ENCODE measurements at places on chromosomes 2 and 18.

- no peak for DNase-seq
Observed at GRCh38 chr2:107358362-107358761, 468.3 kb upstream of the RGPD4 start.

DNA sequence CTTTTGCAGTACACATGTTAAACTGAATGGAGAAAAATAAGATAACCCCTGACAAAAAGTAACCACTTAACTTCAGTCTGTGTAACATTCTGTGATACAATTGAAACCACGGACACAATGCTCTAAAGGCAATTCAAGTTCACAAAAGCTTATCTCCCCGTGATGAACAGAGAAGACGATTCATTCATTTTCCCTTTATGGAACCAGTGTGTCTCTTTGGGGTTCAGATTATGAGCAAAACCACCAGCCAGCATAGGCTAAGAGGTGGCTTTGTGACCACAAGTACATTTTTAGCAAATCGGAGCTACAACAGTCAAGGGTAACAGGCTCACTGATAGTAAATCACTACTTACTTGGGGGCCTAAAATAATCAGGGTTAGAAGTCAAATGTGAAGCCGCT, 120.6 kb upstream of the SMAD7 start:
- DNase-seq, result no peak

- no peak for DNase-seq
Observed at GRCh38 chr2:19801367-19802080, 100.3 kb downstream of the TTC32 start.

DNA sequence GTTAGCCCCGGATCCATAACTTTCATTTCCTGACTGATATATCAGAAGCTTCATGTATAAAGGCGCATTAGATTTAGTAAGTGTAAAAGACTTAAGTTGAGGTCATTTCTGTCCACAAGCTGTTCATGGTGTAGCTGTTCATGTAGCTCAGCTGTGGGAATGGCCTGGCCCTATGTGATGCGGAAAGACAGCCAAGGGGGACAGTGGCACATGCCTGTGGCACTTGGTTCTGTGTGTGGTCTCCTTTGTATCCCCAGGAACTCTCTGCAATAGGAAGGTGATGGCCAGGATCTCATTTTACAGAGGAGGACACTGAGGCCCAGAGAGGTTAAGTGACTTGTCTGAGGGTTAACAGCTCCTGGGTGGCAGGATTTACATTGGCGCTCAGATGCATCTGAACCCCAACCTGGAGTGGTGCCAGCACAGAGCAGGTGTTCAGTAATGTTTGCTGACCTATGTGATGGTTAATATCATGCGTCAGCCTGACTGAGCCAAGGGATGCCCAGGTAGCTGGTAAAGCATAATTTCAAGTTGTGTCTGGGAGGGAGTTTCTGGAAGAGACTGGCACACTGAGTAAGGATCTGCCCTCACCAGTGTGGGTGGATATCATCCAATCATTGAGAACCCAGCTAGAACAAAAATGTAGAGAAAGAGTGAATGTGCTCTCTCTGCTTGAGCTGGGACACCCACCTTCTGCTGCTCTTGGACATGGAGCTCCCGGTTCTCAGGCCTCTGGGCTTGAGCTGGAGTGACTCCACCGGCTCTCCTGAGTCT, 25.4 kb downstream of the HPCAL1 start:
- DNase-seq, result no peak

DNA sequence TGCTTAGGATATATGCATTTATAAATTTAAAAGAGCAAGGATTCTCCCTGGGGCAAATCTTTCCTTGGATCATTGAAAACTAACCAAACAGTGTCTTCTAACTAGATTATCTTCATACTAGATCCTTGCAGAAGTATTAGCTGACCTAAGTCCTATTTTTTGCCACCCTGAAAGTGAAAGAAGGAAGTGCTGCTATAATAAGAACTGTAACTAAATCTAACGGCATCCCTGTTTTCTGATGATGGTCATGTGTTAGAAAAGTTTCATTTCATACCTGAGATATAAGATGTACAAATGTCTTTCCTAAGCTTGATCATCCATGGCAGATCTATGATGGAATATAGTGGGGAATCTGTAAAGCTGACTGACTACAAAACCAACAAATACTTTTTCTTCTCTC, 102.7 kb downstream of the MAP2 start:
- no peak for DNase-seq

GRCh38 chr2:222470802-222471468, 46.6 kb downstream of the SGPP2 start:
- DNase-seq, result no peak

DNA sequence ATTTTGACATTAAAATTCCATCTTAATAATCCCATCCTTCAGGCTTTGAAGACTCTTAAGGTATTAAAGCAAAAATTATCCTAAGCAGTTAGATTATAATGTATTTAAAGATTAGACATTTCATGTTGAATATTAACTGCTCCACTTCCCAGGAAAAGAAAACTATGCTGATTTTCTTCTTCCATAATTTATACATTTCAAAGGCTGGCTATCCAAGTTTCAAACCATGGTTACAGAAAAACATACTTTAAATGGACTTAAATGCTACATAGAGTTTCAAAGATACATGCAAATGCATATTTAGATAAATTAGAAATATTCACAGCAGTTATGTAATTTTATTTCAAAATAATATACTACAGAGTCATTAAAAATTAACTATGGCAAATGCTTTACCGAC, 1505.6 kb upstream of the ZEB2 start:
- DNase-seq, result no peak

- no peak for DNase-seq
Observed at GRCh38 chr2:57669570-57669969, 377.0 kb upstream of the VRK2 start.

GRCh38 chr18:59012815-59013705, 126.6 kb upstream of the SEC11C start:
- DNase-seq, result no peak

DNA sequence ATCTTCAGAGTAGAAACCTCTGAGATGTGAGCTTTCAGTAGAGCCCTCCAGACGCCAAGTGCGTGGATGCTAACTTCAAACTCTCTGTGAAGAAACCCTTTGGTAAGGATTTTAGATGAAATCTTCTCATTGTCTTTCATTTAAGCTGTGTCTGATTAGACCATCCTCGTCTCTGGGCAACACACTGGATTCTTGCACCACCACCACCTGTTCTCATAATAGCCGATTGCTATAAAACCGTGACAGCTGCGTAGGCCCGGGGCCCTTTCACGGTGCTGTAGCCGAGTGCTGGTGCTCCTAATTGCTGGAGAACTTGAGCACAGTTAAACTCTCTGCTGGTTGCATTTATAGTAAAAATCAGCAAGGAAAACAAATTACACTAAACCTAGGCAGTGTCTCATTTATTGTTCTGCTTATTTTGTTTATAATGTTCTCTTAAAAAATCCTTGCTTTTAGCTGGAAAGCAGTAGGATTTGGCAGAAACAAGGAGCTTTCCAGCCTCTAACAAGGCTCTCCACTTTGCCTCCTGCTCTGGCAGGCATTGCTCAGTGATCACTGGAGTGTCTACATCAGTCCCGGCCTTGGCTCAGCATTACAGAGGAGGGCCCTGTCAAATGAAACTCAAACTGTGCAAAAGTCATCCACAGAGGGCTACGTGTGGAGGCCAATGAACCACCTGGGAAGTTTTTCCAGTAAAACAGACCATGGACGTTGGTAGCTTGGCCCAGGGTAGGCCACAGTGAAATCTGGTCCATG, 40.9 kb upstream of the MBP start:
- no peak for DNase-seq

- DNase-seq, result no peak
Observed at GRCh38 chr2:38654528-38655381, 11.2 kb upstream of the GALM start.

GRCh38 chr2:195338856-195339255, 318.2 kb upstream of the SLC39A10 start:
- DNase-seq, result no peak

- no peak for DNase-seq
Observed at GRCh38 chr2:230505162-230505561, 89.2 kb downstream of the SP100 start.

GRCh38 chr18:42752916-42753315, 362.6 kb downstream of the RIT2 start:
- DNase-seq, result no peak

GRCh38 chr2:182866095-182866460, 359 bp downstream of the FRZB start:
- no peak for DNase-seq

DNA sequence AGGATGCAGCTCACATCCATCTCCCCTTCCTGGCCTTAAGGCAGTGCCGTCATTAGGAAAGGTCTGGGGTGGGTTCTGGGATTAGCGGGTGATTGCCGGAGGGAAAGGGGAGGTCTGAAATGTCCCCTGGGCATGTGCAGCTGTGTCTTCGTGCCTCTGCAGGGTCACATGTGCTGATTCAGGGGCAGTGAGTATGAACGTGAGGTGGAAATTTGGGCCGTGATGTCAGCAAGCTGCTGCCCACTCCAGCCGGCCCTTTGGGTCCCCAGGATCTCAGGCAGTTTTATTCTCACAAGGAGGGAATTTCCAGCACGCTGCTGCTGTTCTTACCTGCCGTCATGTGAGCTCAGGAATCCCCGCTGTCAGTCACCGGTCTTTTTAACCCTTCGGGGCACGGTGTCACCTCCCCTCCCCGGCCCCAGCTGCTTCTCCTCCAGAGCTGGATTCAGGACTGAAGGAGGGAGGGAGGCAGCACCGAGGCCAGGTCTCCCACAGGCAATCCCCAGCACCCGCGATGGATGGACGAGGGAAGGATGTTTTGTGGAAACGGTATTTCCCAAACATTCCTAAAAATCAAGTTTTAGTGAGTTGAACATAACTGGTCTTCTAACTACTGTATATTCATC, 23.5 kb downstream of the GPR35 start:
- no peak for DNase-seq

DNA sequence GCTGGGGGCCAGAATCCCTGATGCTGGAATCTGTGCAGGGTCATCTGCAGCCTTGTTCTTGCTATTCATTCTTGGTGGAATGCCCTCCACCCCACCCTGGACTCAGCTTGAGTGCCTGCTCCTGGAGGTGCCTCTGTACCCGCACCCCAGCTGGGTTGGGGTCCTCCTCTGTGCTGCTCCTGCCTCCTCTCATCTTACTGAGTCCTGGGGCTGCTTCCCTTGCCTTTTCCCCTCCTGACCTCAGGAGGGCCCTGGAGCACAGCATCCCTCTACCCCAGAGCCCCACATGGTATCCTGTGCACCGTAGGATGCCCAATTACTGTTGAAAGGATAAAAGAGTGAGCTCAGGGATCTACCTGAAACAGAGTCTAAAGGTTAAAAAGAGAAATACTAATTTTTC, 81.6 kb downstream of the CIB4 start:
- DNase-seq, result no peak

GRCh38 chr2:46381263-46381849, 84.1 kb downstream of the EPAS1 start:
- no peak for DNase-seq

DNA sequence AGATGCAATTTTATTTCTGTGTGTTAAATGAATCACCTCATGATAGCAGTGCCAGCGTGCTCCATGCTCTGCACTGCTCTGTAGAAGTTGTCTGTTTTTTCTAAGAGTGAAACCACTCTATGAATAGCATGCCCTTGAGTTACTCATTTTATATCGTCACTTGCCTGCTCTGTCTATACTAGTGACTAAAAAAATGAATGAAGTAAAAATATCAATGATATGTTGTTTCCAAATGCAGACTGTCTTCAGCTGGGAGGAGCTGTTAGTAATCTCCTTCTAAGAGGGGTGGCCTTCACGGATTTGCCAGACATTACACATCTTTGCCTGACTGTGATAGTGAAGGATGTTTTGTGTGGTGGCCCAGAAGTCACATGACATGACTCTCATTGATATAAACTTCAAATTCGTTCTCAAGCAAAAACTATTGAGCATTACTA, 852.1 kb downstream of the CNTNAP5 start:
- DNase-seq, result no peak

DNA sequence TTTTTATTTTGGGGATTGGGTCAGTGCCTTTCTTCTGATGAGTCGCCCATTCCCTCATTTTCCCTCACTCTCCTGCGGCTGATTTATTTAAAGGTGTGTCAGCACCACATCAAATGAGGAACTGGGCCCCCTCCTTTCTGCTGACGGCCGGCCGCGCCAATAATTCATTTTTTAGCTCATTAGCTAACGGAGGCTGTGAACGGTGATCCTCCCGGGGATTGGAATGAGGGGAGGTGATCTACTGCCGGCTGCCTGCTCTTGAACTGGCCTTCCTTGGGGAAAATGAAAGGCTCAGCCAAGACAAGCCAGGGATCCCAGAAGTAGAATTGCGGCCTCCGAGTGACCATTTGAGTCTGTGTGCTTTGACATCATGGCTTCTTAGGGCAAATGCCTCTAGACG, 54.2 kb downstream of the GBX2 start:
- no peak for DNase-seq

DNA sequence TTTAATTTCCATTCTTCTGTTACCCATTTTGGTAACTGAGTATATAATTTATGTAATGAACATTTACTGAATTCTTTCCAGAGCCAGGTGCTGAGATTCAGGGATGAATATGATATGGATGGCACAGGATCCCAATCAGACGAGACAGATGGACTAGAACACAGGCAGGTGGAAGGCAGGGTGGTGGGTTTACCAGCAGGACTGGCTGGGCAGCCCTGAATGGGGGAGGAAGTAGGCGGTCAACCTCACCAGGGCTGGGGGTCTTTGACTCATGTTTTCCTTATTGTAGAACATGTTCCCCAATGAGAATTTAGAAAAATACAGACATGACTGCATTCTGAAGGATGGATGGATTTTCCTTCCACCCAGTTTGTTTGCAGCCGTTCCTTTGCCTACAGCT, 80.3 kb downstream of the CIB4 start:
- DNase-seq, result no peak

DNA sequence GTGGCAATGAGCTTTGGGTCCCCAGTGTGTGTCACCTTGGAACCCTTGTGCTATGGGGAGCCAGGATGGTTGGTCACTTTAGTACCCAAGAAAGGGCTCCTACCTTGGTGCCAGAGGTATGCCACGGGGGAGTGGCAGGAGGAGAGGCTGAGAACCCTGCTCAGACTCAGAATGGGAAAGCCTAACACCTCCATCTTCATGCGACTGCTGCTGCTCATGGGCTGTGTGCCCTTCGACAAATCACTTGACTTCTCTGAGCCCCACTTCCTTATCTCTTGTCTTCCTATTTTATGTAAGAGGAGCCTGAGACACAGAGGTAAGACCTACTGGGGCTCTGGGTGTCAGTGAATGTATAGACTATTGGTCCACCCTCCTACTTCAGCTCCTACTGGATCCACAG, 25.1 kb downstream of the EHD3 start:
- no peak for DNase-seq

GRCh38 chr2:127514485-127514884, 11.8 kb downstream of the IWS1 start:
- DNase-seq, result no peak
